ENCODE measurements at places on chromosomes 5 and 9.

GRCh38 chr5:52767766-52768480, 19.8 kb upstream of the ITGA1 start:
- no peak for DNase-seq

GRCh38 chr5:168054091-168054490, 237.4 kb upstream of the WWC1 start:
- DNase-seq = no peak

DNA sequence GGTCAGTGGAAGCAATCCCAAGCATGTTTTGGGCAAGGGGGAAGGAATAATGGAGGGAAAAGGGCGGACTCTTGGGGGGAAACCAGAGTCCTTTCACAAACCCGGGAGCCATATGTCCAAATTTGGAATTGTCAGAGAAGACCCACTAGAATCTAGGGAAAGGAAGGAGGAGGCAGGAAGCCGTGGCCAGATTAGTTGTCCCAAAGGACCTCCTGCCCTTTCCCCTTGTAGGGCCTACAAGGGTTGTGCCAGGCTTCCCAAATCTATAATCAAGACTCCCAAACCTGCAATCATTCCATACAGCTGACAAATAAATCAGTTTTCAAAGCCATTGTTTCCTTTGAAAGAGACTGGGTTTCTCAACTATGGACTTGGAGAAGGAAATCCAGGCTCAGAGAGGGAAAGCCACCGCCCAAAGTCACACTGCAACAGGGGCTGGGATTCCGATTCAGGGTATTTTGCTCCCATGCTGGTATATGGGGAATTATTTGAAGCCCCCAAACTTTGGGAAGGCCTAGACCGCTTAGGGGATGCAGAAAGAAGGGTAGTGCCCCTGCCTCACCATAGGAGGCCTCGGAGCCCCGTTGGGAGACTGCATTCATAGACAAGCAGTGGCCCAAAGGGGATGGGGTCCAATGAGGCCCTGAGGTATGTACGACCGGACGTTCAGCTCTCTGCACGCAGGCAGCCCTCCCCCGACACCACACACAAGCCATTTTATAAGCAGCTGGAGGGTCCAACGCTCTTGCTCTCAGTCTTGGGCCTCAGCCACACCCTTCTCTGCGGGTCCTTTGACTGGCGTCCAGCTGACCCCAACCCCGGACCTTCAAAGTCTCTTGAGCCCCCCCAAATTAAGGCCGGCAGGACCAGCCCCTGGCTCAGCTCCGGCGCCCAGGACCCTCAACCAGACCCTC, 815 bp downstream of the ANXA6 start:
- DNase-seq = peak; percentile 70

GRCh38 chr5:176888016-176888864, 10.9 kb downstream of the HK3 start:
- DNase-seq = peak; percentile 36

DNA sequence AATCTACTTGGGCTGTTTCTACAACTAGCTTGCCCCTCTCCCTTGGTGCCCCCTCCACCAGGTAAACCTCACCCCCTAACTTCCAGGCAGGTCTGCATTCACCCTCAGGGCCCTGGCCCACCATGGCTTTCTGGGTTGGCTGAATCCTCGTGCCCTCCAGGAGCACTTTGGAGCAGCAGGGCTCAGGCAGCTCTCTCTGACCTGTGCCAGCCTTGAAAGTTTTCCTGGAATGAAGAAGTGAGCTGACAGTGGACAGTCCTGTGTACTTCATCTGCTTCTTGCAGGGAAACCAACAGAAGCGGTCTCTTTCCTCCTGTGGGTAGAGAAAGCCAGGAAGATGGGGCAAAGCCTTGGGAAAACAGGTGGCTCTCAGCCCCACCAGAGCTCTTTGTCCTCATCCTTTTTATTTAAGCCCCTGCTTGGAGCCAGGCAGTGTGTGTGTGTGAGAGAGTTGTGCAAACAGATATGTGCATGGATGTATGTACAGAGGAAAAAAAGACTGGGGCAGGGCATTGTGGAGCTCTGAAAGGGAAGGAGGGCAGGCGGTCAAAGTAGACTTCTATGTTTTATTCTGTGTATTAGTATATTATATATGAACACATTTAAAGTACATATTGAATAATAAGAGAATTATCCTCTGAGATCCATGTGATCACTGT, 62.3 kb upstream of the SPRY4 start:
- DNase-seq = no peak

GRCh38 chr5:56699538-56699937, 115.8 kb upstream of the MAP3K1 start:
- no peak for DNase-seq

DNA sequence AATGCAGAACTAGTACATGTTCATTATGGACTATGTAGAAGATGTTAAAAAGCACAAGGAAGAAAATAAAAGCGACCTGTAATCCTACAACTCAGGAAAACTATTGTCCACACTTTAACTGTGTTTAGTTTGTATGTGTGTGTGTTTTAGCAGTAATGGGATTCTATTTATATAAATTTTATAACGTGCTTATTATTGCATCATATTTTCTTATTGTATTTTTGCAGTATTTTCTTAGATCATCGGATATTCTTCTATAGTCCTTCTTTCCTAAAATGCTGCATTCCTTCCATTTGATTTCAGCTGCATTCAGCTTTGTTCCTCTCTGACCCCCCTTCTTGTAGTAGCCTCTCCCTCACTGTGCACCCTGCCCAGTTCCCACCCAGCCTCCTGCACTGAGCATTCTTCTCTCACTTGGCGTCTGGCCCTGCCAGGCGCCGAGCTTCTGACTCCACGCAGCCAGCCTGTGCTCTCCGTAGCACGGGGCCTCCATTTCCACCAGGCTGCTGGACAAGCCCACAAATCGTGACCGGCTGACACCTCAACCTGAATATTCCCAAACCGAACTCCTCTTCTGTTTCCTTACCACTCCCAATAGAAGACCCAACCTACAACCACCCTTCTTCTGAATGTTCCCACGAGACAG, 39.9 kb downstream of the MVB12B start:
- no peak for DNase-seq

- no peak for DNase-seq
These were observed 40.8 kb downstream of the CSF2 start for GRCh38 chr5:132114150-132115121.

DNA sequence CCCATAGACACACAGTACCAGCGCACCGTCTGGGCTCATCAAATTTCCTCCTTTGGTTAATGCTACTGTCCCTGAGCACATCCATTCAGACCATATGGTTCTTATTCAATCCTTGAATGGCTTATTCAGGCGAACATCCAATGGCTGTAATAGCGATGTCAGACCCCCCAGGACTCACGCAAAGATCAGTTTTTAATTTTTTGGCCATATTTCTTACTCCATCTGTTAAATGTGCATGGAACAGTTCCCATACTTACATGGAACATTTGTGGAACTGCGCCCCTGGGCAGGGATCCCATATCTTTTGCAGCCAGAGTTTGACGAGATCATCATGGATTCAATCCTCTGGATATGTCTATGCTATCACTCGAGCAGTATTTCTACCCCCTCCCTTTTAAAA, 213.2 kb downstream of the ADAMTS6 start:
- no peak for DNase-seq

GRCh38 chr5:107590686-107591085, 80.1 kb downstream of the EFNA5 start:
- DNase-seq = no peak

DNA sequence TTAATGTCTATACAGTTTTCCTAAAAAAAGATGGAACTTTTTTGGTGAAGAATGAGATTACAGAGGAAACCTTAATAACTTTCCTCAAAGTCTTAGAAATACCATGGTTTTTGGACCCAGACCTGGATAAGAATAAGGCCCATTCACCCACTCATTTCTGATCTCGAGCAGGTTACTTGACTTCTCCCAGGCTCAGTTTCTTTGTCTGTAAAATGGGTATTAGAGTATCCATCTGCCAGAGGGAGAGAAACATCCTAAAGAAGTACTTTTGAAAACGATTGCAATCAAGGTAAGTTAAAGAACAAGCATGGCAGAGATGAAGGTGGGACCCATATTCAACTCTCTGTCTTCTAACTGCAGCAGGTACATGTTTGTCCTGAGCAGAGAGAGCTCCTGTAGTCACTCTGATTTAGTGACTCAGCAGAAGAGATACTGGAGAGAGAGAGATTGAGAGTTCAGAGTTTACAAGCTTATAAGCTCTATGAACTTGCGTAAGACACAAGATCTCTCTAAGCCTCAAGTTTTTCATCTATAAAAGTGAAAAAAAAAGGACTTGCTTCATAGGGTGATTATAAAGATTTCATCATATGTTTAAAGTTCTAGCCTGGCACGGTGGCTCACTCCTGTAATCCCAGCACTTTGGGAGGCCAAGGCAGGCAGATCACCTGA, 379.4 kb upstream of the SGCD start:
- DNase-seq = no peak

GRCh38 chr5:123122273-123122672, 33.2 kb downstream of the PRDM6 start:
- DNase-seq = no peak

DNA sequence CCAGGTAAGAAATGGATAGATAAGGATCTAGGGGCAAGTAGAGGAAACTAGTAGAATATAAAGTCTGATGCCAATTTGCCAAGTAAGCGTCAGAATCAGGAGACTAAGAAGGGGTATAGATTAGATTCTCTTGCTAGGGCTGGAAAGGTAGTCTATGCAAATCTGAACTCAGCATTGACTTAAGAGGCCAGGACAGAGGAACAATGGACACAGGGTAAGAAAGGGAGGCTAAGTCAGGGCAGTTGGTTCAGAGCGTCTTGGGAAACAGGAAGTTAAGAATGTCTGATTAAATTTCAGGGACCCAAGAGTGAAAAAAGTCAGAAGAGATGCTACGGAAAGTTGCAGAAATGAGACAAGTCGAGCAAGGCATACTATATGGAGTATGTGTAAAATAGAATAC, 263.2 kb upstream of the HAPLN1 start:
- DNase-seq = no peak

DNA sequence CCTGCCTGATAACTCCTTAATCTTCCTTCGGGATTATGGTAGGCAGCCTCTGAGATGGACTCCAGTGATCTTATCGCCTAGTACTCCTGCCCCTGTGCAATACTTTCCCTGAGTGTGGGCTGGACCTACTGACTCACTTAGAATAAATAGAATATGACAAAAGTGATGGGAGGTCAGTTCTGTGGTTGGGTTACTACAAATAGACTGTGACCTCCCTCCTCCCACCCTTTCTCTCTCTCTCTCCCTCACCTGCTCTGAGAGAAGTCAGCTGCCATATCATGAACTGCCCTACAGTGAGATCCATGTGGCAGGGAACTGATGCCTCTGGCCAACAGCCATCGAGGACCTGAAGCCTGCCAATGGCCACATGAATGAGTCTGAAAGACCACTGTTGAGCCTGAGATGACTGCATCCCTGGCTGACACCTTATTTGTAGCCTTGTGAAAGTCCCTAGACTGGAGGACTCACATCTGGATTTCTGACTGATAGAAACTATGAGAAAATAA, 31.7 kb downstream of the NRG2 start:
- DNase-seq = no peak

DNA sequence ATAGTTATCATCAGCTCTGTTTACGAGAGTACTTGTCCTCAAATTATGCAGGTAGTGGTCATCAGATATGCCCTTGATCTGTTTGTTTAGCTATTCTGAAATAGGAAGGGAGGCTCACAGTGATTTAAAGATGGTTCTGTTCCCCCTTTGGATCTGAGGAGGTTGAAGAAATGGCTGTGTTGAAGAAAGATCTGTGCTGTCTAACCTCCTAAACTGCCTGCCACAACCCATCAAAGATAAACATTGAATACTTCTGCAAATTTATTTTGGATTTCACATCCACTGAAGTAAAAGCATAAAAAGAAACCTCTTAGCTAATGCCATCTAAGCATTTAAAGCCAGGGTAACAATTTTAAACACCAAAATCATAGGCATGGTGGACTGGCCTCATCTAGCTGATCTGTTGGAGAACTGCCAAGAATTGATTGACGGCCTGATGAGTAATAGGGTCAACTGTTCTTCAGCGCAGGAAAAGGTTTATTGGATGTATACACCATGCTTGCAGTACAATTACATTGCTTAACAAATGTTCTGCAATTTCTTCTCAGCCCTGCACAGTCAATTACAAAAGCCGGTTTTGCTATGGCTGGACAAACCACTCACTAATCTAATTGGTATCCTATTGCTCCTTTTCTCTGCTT, 97.6 kb downstream of the SEMA6A start:
- DNase-seq = no peak

DNA sequence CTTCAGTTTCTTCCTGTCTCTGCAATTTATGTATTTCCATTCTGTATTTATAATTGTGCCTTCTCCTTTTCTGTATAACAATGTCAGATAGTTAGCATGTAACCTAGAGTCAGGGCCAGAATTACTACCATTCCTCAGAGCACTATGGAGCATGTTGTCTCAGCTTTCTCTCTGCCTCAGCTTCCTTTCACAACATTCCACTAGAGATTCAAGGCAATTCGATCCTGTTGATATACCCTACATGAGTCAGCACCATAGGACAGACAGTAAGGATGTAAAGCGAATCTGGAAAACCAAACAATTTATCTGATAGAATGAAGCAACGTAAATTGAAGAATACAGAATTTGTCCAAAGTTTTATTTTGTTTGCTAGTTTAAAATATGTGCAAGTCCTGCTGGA, 728.3 kb upstream of the SEMA6A start:
- DNase-seq = no peak

- DNase-seq = no peak
These were observed 97.0 kb upstream of the NR4A3 start for GRCh38 chr9:99724640-99725039.

- DNase-seq = peak; percentile 52
These were observed 9.3 kb upstream of the OR13F1 start for GRCh38 chr9:104494808-104495207.

DNA sequence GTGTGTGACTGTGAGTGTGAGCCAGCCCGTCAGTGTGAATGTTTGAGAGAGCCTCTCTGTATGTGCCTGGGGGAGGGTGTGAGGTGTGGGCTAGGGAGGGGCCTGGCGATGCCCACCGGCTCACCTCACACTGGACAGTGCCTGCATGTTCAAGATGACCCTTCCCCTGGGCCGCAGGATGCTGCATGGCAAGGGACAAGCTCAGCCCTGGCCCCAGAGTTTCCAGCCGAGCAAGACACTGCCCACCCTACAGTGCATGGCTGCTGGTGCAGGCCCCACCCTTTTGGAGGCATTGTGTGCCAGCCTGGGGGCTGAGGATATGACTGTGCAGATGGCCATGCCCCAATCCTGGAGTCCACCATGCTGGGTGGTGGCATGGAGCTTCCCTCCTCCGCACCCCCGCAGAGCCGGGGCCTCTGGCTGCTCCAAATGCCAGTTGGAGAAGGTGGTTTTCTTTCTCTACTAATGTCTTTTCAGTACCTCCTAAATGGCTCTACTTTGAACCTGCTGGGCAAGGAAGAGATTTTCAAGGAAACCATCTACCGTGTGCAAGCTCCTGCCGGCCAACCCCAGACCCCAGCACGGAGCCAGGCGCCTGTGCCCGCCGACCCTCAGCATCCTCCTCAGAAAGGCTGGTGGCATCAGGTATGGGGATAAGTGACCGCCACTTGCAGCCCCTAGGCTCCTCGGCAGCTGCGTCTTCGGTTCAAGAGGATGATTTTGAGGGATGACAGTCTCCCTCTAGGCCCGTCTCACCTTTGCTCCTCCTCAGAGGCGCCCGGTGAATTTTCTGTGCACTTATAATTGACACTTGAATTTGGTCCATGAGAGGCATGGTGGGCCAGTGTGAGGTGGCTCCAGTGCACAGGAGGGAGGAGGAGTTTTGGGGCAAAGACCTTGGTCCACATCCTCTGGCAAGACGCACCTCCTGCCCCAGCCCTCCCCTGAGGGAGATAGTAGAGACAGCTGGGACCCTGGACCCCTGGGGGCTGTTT, 27.7 kb downstream of the FGD3 start:
- peak; percentile 39 for DNase-seq

GRCh38 chr9:116626762-116627161, 60.3 kb upstream of the TRIM32 start:
- no peak for DNase-seq
